ENCODE measurements at places on chromosomes 11 and 22. TPM values are rescaled to one million over a fixed set of nuclear protein-coding genes. Genes with fewer than 3 reads are reported as not detected.

SYT13 gene
- total RNA-seq = 9.3 TPM

BCO2 gene
- total RNA-seq = 1.1 TPM

EFCAB6 gene
- 1.8 TPM for total RNA-seq

MYEOV gene
- total RNA-seq = not detected

ALDH3B1 gene
- total RNA-seq = not detected

OR5B3 gene
- not detected for total RNA-seq

ART5 gene
- 5.4 TPM for total RNA-seq

HTR3A gene
- 1.3 TPM for total RNA-seq

CST6 gene
- total RNA-seq = 2.1 TPM

GP1BB gene
- total RNA-seq = 1.4 TPM

FAM180B gene
- not detected for total RNA-seq

CCDC88B gene
- total RNA-seq = 11.0 TPM
